ENCODE measurements at places on chromosomes 7 and 10. TPM values are rescaled to one million over a fixed set of nuclear protein-coding genes. Genes with fewer than 3 reads are reported as not detected.

Gene PRKRIP1
- total RNA-seq = 39.1 TPM

Gene RBM20
- 0.06 TPM for total RNA-seq

Gene ZNF503
- 0.23 TPM for total RNA-seq

Gene TET1
- 3.8 TPM for total RNA-seq

Gene WNT8B
- 0.54 TPM for total RNA-seq

Gene ENKUR
- total RNA-seq = not detected

Gene CPN1
- total RNA-seq = not detected

Gene C7orf33
- not detected for total RNA-seq

Gene VAX1
- total RNA-seq = not detected

Gene RTKN2
- 4.1 TPM for total RNA-seq

Gene TLX1
- total RNA-seq = not detected

- no peak overlapping the region for H3K4me3 ChIP-seq
- H3K36me3 ChIP-seq = no peaks in the 10 kb centered on the region
- H3K27me3 ChIP-seq = peaks cover 11% of the 10 kb centered on the region
- H3K27ac ChIP-seq = no peak overlapping the region
- DNase-seq = no peak
These were observed 23.2 kb downstream of the PNLIPRP3 start for GRCh38 chr10:116450861-116451260.

DNA sequence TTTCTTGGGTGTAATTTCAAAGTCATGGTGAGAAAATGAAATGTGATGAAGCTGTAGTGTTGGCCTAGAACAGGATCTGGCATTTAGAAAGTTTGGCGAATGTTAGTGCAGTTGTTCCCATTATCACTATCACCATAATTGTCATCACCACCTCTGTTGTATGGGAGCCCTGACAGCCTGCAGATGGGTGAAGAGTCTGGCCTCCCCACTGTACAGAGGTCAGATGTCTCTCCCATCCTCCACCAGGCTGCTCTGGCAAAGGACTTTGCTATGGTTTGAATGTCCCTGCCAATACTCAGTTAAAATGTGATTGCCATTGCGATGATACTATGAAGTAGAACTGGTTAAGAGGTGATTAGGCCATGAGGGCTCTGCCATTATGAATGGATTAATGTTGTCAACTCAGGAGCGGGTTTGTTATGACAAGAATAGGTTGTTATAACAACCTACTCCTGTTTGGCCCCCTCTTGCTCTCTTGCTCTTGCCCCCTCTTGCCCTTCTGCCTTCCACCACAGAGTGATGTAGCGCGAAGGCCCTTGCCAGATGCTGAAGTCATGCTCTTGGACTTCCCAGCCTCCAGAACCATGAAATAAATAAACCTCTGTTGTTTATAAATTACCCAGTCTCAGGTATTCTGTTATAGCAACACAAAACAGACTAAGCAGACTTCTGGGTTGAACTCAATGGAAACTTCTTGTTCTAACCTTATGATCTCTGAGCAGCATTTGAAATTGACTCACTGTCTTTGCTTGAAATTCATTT is 90.0 kb downstream of the GRK5 start:
- H3K27me3 ChIP-seq = no peaks in the 10 kb centered on the region
- peaks cover 47% of the 10 kb centered on the region for H3K4me1 ChIP-seq
- DNase-seq = no peak
- peaks cover 19% of the 10 kb centered on the region for H3K36me3 ChIP-seq

DNA sequence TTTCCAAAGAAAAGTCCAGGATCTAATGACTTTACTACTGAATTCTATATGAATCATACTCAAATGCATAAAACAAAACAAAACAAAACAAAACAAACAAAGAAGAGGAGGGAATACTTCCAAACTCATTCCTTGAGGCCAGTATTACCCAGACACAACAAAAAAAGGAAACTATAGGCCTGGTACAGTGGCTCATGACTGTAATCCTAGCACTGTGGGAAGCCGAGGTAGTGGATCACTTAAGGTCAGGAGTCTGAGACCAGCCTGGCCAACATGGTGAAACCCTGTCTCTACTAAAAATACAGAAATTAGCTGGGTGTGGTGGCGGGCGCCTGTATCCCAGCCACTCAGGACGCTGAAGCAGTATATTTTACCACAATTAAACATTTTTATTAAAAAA is 114.6 kb downstream of the NRBF2 start:
- H3K27ac ChIP-seq = no peak overlapping the region
- peaks cover 30% of the 10 kb centered on the region for H3K4me1 ChIP-seq
- no peaks in the 10 kb centered on the region for H3K27me3 ChIP-seq
- H3K4me3 ChIP-seq = no peak overlapping the region

DNA sequence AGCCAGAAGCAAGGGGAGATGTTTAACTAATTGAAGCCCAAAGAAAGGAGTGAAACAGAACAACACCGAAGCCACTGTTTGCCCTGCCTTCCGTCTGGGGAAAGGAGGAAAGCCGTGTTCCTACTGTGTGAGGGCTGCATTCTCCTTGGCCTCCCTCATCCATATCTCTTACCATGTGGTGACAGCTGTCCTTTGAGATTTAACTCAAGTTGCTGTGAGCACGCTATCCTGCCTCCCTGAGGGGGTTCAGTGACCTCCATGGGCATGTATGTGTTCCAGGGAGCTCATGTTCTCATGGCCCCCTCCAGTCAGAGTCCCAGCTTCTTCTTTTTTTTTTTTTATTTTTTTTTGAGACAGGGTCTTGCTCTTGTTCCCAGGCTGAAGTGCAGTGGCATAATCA is 26.2 kb upstream of the CRHR2 start:
- no peak overlapping the region for H3K27ac ChIP-seq
- DNase-seq = no peak
- no peaks in the 10 kb centered on the region for H3K4me1 ChIP-seq
- H3K36me3 ChIP-seq = no peaks in the 10 kb centered on the region
- no peaks in the 10 kb centered on the region for H3K27me3 ChIP-seq
- H3K4me3 ChIP-seq = no peak overlapping the region

- no peaks in the 10 kb centered on the region for H3K36me3 ChIP-seq
- H3K4me3 ChIP-seq = no peak overlapping the region
- DNase-seq = no peak
- H3K4me1 ChIP-seq = no peaks in the 10 kb centered on the region
- no peak overlapping the region for H3K27ac ChIP-seq
These were observed 376.8 kb upstream of the STEAP1 start for GRCh38 chr7:89777499-89777898.

DNA sequence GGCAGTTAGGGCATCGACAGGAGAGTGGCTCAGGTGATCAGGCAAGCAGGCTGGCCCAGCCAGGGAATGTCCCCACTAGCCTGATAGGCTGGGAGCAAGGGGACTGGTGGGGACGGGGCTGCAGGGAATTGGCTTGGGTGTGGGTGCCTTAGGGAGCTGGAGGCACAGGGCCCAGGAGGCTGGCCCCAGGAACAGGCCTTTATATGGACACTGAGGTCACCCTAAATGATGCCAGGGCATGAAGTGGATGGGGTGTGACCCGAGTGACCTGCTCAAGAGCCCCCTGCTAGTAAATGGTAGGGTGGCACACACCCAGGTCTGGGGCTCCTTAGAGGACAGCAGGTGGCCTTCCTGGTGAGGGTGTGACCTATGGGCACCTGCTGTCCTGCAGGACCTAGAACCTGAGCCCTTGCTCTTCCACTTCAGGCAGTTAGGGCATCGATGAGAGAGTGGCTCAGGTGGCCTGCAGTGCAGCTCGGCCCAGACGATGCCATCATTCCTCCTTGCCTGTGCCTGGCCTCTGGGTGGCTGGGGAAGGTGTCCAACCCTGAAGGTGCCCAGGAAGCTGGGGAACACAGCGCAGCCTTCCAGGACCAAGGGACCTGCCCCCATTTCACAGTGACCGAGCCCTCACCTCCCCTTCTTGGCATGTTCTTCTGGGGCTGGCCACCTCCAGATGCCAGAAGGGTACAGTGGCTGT is 51.7 kb upstream of the LEP start:
- no peaks in the 10 kb centered on the region for H3K4me1 ChIP-seq
- H3K27me3 ChIP-seq = peaks cover 26% of the 10 kb centered on the region
- DNase-seq = no peak
- H3K36me3 ChIP-seq = peaks cover 3% of the 10 kb centered on the region
- H3K4me3 ChIP-seq = no peak overlapping the region

GRCh38 chr7:41252551-41252950 is 450.3 kb downstream of the INHBA start:
- no peaks in the 10 kb centered on the region for H3K4me1 ChIP-seq
- no peak overlapping the region for H3K4me3 ChIP-seq
- H3K27ac ChIP-seq = no peak overlapping the region
- no peak for DNase-seq

GRCh38 chr10:122974543-122975064 is 5.6 kb upstream of the PSTK start:
- no peak overlapping the region for H3K4me3 ChIP-seq
- H3K27ac ChIP-seq = no peak overlapping the region
- no peaks in the 10 kb centered on the region for H3K4me1 ChIP-seq
- no peaks in the 10 kb centered on the region for H3K36me3 ChIP-seq
- DNase-seq = no peak

DNA sequence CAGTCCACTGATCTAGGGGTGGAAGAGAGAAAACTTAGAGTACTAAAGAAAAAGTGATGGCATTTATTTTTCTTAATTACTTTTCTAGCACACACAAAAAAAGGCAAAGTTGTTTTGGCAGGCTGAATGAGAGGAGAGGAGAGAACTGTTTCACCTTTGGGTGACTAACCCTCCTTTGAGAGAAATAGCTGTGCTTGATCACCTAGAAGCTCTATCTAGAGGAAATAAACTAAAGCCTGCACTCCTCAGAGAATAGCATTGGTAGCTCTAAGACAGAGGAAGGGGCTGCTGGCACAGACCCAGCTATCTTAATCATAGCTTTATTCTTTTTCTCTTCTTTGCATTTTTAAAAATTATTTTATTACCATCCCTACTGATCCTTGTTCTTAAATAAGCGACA is 6.3 kb downstream of the TMEM243 start:
- peak overlapping the region; percentile 81 for H3K4me3 ChIP-seq
- H3K4me1 ChIP-seq = peaks cover 68% of the 10 kb centered on the region
- no peaks in the 10 kb centered on the region for H3K27me3 ChIP-seq
- peaks cover 32% of the 10 kb centered on the region for H3K36me3 ChIP-seq

DNA sequence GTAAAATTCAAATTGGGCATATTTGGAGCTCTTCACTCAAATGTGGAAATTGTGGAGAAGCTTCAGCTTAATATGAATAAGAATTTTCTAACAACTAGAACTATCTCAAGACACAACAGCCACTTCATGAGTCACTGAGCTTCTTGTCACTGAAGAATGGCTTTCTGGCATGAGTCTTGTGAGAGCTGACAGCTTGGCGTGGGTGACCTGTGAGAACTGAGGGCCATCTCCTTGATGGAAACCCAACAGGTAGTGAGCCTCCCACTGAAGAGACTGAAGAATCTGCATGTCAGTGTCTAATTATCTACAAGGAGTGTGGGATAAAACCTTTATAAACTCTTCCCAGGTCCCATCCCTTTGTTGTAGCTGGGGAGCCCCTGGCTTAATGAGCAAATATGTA is 66.0 kb downstream of the CLEC2L start:
- H3K4me1 ChIP-seq = no peaks in the 10 kb centered on the region
- no peaks in the 10 kb centered on the region for H3K27me3 ChIP-seq
- no peak overlapping the region for H3K4me3 ChIP-seq
- DNase-seq = no peak

- DNase-seq = no peak
- H3K27me3 ChIP-seq = peaks cover 35% of the 10 kb centered on the region
- no peak overlapping the region for H3K27ac ChIP-seq
These were observed 1.3 kb upstream of the SCRN1 start for GRCh38 chr7:29990931-29991330.

DNA sequence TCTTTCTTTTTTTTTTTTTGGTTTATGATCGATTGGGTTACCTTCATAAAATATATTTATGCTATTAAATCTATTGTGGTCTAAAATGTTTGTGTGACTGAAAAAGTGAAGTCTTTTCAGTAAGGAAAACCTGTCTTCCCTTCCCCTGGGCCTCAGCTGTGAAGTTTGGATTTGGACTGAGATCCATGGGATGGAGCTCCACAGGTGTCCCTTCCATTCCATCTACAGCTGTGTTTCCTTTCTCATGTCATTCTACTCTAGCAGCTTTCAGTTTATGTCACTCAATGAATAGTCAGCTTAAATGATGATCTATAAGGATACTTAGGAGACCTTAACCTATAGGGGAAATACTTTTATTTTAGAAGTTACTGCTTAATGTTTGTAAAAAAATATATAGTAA is 48.0 kb upstream of the NCF1 start:
- H3K27ac ChIP-seq = no peak overlapping the region
- DNase-seq = no peak
- no peaks in the 10 kb centered on the region for H3K27me3 ChIP-seq
- H3K4me1 ChIP-seq = peaks cover 3% of the 10 kb centered on the region

DNA sequence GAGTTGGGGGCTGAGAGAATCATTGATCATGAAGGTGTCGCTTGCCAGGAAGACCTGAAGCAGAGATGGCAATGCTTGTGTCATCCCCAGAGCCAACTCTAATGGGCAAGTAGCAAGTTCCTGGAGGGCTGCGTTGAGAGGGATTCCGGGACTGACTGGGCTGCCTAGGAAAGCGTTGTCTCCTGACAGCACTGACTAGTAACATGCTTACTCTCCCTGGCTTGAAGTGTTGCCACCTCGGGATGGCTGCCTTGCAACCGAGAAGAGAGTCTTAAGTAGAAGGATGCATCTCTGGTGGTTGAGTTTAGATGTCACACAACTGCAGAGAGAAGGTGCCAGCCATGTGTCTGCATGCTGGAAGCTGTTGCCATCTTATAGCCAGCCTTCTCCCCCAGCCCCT is 453.4 kb downstream of the PLXNA4 start:
- no peak for DNase-seq
- no peak overlapping the region for H3K27ac ChIP-seq
- H3K4me1 ChIP-seq = no peaks in the 10 kb centered on the region
- no peaks in the 10 kb centered on the region for H3K27me3 ChIP-seq

- H3K36me3 ChIP-seq = no peaks in the 10 kb centered on the region
- H3K27me3 ChIP-seq = peaks cover 17% of the 10 kb centered on the region
- H3K4me1 ChIP-seq = peaks cover 4% of the 10 kb centered on the region
- H3K27ac ChIP-seq = no peak overlapping the region
- no peak for DNase-seq
These were observed 3.7 kb upstream of the TTYH3 start for GRCh38 chr7:2628130-2628482.

- peaks cover 3% of the 10 kb centered on the region for H3K4me1 ChIP-seq
- H3K27me3 ChIP-seq = peaks cover 14% of the 10 kb centered on the region
- no peaks in the 10 kb centered on the region for H3K36me3 ChIP-seq
- no peak overlapping the region for H3K27ac ChIP-seq
- DNase-seq = no peak
These were observed 24.2 kb downstream of the LYZL1 start for GRCh38 chr10:29313071-29313470.

DNA sequence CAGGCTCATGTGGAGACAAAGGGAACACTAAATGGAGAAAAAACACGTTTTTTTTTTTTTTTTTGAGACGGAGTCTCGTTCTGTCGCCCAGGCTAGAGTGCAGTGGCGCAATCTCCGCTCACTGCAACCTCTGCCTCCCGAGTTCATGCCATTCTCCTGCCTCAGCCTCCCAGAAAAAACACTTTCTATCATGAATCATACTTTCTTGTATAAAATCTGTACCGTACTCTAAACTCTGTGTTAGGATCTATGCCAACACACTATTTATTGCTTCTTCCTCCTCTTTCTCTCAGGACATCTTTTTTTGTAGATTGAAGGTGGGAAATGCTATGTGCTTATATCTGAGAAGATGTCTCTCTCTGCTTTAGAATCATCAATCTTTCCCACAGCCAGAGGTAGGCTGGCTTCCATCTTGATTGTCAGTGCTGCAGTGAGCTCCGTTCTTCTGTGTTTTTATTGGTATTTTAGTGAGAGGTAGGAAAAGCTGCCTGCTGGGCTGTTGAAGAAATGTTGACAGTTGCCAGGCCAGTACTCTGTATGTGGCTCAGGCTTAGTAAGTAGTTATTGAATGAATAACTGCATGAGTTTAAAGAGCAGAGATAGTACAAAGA is 101.1 kb downstream of the GPR85 start:
- DNase-seq = no peak
- no peaks in the 10 kb centered on the region for H3K36me3 ChIP-seq
- peaks cover 11% of the 10 kb centered on the region for H3K27me3 ChIP-seq
- no peak overlapping the region for H3K4me3 ChIP-seq
- no peak overlapping the region for H3K27ac ChIP-seq
- no peaks in the 10 kb centered on the region for H3K4me1 ChIP-seq

Measured in activated naive CD8-positive, alpha-beta T cell treated with anti-CD3 and anti-CD28 coated beads, Interleukin-2, amount 10 ng/mL, durations not matched to agents 7 days and 5 days (primary cell).